ENCODE measurements at places on chromosomes 5 and 9. TPM values are rescaled to one million over a fixed set of nuclear protein-coding genes. Genes with fewer than 3 reads are reported as not detected.

DNA sequence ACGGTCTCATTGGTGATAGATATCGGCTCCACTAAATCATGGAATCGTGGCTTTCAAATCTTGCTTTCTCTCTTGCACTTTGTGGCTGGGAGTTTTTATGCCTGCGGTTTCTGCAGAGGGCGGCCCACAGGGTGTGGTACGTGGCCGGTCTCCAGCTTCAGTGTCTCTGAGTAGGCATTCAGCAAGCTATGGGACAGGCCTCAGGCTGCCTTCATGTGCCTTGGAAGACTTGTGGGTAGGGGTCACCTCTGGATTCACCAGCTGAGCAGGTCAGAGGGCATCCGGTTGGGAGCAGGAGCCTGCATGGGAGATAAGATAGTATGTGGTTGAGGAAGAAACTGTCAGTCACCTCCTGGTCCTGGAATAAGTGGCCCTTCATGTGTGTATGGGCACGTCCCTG lies 47.7 kb downstream of the AMBP start:
- DNase-seq, result no peak

DNA sequence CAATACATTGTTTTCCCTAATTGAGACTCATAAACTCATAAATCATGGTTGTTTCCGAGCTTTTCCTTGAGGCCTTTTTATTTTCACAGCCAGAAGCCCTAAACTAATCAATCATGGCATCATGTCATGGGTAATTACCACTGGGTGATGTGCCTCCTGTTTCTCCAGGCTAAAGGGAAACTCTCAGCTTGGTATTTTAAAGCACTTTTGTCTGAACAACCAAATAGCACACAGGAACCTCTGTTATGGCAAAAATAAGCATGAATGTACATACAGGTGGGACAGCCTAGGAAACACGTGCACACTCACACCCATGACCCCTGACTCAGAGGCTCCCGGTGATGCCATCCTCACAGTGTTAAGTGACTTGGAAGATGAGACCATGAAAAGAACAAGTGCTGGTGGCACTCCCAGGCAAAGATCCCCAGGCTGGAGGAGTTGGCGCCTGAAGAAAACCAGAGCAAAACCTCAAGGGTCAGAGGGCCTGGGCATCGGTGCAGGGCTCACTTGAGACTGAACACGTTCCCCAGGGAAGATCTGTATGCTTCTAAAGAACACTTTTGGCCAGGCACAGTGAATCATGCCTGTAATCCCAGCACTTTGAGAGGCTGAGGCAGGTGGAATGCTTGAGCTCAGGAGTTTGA lies 154.3 kb downstream of the ROR2 start:
- peak; percentile 63 for DNase-seq

GRCh38 chr9:14316602-14317300 lies 2.8 kb upstream of the NFIB start:
- no peak for DNase-seq

DNA sequence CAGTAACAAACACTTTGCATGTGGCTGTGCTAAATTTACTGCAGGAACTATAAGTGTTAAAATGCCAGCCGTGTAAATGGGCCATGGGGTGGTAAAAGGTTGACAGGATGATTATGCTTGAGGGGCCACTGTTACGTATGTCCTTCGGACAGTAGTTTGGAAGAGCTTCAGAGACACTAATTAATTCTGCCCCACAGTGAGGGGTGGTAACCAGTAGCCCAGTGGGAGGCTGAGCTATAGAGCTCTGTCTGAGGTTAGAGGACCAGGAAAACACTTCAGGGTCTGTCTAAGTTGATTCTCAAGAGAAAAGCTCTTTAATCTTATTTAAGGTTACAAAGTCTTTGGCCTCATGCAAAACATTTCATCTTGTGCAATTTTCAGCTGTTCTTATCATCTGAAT lies 176.6 kb downstream of the DMRTA1 start:
- DNase-seq, result no peak

DNA sequence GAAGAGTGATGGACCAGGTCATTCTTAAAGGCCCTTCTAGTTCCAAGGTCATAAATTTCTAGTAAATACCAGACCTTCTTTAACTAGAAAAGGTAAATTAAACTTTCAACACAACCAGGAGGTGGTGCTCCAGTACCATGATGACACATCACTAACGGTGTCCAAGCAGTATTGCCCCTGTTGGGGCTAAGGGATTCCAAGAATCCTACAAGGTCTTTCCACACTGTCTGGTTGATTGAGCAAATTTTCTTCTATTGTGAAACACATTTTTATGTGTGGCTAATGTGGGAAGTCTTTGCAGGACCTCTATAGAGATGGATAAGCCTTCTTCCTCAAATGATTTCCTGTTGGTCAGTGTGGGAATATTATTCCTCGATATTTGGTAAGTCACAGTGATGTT lies 459.6 kb upstream of the PAPPA start:
- DNase-seq, result peak; percentile 65

GRCh38 chr5:135395451-135395850 lies 3.6 kb downstream of the MACROH2A1 start:
- no peak for DNase-seq

- DNase-seq, result no peak
Observed at GRCh38 chr9:132798817-132799790, 79.0 kb downstream of the AK8 start.

Gene DHFR
- 30.0 TPM for total RNA-seq

- DNase-seq, result no peak
Observed at GRCh38 chr9:82560457-82560904, 502.5 kb downstream of the RASEF start.
